T-helper 17 cell (primary cell): ENCODE measurements at places on chromosomes 5 and 9.

DNA sequence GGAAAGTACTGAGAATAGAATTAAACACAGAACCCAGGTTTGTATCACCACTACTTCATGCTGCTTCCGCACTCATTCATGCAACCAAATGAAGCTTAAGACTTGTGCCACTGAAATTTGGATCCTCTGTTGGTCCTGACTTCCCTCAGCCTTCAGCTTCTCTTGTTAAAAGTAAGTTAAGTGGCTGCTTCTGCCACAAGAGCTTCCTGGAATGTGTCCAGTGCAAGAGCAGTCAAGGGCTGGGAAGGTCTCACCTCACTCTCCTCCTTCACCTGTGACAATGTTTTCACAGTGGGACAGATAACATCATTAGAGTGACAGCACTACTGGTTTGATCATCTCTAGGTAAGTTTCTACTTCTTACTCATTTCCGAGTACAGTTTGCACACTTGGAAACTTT lies 7.9 kb downstream of the SNCAIP start:
- DNase-seq: no peak

DNA sequence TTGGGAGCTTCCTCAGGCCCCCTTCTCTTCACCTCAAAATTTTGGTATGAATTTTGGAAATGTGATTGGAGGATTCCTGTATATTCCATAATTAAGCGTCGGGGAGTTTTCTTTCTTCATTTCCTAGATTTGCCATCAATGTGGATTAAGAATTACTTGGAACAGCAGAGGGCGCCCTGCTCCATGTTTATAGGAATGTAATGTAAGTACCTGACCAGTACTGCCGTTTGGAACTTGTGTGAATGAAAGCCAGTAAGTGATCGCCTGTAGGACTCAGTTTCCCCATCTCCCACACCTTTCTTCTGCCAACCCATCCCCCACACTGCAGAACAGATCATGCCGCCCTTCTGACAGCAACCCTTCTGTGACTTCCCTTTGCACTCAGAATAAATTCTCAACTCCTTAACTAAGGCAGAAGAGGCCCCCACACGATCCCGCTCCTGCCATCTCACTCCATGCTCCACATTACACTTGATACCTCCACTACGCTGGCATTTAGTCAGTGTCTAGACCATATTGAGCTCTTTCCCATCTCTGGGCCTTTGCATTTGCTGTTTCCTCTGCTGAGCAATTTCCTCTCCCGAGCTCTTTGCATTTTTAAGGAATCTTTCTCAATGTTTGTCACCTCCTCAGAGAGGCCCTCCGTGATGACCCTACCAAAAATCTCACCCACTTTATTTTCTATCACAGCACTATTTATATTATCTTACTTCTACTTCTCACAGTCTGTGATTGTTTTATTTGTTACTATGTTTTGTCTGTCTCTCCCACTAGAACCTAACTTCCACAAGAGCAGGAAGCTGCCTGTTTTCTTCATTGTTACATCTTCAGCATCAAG lies 79.5 kb upstream of the HTR4 start:
- DNase-seq: peak; percentile 35

DNA sequence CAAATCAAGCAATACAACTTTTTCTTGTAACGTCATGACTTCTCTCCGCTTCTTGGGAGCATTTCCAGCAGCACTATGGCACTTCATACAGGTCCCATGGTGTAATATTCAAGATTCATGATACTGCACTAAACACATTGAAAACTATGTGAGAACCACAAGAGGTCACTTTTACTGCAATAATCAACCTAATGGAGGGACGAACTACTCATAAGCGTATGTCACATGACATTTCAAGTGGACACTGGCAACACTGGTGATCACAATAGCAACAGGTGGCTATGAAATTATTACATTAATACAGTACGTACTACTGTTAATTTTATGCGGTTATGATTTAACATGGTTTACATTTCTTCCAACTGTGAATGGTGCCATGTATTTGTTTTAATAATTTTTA lies 78.6 kb upstream of the TBC1D9B start:
- no peak for DNase-seq

DNA sequence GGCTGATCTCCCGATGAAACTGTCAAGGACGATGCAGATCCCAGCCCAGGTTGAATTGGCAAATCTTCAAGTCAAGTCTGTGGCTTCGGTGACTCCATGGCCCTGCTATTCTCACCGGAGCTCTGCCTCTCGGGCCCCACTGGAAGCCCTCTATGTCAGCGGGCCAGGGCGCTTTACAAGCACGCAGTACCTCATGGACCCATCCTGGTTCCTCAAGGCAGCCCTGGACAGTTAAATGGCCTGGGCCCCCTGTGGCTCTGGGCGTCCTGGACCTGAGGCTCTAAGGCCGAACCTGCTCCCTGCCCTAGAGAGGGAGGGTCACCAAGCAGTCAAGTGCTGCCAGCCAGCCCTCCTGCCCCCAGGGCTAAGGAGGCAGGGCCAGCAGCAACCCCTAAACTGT lies 45.3 kb downstream of the STC2 start:
- no peak for DNase-seq

DNA sequence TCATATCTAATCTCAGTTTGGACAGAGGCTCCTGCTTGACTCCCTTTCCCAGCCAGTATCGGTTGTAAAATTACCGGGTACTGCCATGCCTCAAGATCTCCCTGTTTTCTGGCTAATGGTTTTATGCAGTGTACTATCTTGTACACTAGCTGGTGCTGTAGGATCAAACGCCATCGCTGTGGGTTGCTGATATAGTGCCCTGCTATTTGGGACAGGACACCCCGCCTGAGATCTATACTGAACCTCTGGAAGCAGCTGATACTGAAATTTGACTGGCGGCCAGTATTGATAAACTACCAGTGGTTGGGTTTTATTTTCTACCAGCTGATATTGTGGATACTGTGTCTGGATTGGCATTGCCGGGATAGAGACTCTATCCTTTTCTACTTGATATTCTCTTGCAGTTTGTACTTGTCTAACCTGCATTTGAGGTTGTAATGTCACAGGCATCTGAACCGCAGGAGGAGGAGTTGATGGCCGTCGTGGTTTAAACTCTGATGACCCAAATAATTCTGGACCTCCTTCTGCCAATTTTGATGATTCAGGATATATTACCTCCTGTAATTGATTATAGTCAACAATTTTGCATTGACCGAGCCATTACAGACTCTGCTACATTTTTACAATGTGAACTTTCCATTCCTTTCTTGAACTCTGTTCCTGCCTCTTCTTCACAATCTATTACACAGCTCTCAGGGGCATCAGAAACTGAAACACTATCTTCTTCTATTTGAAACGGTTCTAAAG lies 112.5 kb upstream of the LARP1 start:
- no peak for DNase-seq

- no peak for DNase-seq
These were observed 210.6 kb upstream of the KLF9 start for GRCh38 chr9:70625078-70625477.

DNA sequence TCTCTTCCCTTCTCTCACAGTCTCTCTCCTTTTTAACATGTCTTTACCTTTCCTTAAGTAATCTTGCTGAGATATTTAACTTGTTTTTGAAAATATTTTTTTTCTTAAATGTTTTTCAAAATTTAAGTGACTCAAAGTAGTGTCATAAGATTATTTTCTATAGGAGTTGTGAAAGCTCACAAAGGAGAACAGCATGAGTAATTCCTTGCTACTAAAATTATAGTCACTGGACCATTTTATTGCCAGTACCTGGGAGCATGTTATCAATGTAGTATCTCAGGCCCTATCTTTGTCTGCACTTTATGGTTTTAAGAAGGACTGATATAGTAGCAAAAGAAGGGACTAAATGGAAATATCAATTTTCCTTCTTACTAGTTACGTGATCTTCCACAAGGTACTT lies 181.9 kb downstream of the TMEM232 start:
- DNase-seq: no peak

GRCh38 chr5:171762021-171762608 lies 23.5 kb upstream of the SMIM23 start:
- no peak for DNase-seq

- no peak for DNase-seq
These were observed 106.6 kb upstream of the TBCA start for GRCh38 chr5:77882670-77883257.

DNA sequence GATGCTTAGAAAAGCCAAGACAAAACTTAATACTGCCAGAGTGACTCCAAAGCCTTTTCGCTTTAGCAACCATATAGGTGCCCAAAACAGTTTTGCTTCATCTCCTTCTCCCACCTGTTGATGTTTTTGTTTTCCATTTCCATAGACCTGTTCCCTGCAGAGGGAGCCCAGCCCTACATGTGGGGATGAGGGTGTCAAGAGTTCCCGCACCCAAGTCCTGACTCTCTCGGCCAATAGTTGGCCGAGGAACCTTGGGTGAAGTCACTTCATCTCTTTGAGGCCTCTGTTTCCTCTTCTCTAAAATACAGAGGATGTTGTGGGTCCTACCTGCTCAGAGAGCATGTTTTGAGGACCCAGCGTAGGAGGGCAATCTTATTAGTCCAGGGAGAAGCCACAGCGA lies 38.5 kb upstream of the LCP2 start:
- DNase-seq: no peak

DNA sequence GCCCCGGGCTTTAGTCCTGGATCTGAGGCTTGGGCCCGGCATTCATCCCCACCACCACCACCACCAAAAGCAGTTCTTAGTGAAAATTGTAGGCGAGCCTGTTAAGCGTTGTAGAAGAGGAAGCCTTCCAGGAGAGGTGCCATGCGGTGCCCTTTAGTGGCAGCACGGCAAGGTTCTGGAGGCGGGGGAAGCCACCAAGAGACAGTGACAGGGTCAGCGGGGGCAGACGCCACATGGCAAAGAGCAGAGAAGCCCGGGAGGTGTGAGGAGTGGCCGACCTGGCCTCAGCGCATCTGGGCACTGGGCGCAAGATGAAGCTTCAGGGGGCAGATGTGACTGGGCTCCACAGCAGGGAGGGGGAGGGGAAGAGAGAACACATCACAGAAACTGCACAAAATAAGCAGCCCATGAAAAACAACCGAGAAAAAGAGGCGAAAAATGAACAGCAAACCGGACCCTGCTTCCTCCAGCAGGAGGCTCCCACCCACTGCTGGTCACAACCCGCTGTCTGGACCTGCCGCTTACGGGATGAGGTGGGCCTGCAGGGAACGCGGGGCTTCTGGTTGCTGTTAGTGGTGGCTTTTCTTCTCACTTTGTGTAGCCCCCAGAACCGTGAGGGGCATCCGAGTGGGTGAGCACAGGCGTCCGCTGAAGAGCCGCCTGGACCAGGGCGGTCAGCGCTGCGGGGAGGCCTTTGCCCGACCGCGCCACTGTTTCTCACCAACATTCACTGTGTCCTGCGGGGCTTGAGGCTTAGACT lies 4.3 kb downstream of the LRRC14B start:
- no peak for DNase-seq
